T47D (cell line): ENCODE measurements at places on chromosomes 11 and 22.
A peak's percentile ranks its signal among the peaks of the same experiment; 100 is the strongest.

GRCh38 chr11:128234143-128234542 lies 353.2 kb downstream of the ETS1 start:
- DNase-seq, result no peak

GRCh38 chr11:17703951-17704350 lies 15.4 kb upstream of the MYOD1 start:
- DNase-seq, result peak; percentile 65

DNA sequence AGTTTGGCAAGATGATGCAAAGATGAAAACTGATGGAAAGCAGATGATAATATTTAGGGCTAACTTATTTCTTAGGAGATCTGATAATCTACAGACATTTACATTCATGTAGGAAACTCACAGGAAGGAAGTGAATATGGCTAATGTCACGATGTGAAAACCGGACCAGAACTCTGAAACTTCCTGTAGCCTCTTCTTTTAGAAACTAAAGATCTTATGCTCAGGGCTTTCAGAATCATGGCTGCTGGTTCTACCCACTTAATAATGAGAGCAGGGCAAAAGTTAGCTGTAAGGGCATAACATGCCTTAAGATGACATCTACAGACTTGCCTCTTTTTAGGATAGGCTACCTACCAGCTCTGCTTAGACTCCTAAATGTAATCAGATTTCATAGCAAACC lies 15.2 kb downstream of the CPSF7 start:
- no peak for DNase-seq

GRCh38 chr11:60127311-60127811 lies 38.9 kb downstream of the MS4A2 start:
- no peak for DNase-seq

- DNase-seq, result no peak
Observed at GRCh38 chr11:35304386-35304775, 115.0 kb downstream of the SLC1A2 start.

GRCh38 chr11:80415580-80415979 lies 974.8 kb upstream of the TENM4 start:
- no peak for DNase-seq

DNA sequence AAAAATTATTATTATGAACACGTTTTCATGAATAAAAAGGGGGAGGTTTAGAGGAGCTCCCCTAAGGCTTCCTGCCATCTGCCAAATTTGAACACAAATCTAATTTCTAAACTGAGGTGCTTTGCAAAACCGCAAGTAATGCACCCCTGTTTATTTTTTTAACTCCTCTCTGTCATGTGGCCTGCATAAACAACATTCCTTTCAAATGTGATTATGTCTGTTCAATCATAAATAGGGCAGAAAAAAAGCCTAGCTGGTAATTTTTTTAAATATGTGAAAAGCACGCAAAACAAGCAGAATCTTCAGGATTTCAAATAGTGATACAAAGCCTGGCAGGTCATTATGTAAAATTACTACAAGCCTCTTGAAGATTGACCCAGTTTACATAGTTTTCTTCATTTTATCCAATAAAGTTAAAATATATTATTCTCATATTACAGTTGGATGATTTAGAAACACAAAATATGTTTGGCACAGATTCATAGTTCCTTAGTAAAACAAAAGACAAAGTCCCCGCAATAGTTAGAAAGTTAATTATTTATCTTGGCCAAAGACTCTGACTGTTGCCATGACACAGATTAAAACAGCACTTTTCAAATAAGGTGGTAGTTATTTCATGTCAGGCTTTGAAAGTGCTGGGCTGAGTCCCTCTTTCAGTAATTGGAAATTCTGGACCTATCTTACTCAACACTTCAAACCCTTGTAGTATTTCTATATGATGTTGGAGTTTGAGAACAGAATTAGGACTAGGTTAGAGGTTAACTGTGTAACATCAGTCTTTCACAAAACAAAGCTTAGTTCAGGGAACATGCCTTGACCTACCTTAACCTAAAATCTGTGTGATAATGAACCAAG lies 200.3 kb upstream of the MPPED2 start:
- no peak for DNase-seq

DNA sequence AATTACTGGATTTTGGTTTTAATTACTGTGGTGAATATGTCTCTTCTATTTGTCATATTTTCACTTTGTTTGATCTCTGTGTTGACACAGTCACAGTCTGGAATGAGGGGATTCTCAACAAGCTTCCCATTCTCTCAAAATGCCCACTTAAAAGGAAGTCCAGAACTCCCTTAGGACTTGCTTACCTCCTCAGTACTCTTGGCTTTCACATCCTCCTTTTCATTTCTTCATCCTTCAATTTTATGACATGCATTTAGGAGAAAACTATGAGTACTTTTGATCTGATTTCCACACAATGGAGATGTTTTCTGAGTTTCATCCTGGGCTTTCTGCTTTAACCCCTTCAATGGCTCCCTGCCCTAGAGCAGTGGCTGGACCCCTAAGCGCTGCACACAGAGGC lies 49.3 kb upstream of the FLI1 start:
- peak; percentile 25 for DNase-seq

DNA sequence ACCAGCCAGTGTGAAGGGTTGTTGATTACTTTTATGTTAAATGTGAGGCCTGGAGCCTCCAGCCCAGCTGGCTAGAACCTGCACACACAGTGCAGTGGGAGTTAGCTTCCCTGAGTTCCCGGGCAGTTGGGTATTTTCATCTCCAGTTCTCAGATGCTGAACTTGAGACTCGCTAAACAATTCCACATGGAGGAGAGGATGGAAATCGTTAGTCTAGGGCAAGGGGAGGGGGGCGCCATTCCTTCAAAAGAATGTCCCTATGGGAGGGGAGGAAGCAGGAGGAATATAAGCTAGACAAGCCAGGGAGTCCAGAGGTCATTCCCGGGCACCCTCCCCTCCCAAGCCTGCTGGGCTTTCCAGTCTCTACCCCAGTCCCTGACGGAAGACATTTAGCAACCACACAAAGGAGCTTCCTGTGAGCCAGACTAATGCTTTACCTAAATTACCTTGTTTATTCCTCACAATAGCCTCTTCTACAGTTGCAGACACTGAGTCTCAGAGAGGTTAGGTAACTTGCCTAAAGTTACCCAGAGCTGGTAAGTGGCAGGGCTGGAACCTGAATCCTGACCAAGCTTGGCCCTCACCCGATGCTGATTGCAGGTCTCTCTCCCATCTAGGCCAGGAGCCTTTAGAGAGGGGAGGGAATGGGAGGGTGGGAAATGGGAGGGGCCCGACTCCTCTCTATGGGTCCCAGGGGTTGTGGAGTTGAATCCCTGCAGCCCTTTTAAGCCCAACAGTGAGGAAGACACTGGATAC lies 1.9 kb upstream of the TSKU start:
- DNase-seq, result no peak

- DNase-seq, result no peak
Observed at GRCh38 chr22:49783036-49783746, 44.5 kb downstream of the BRD1 start.

GRCh38 chr11:59009661-59010060 lies 70.4 kb downstream of the GLYATL1 start:
- no peak for DNase-seq

- no peak for DNase-seq
Observed at GRCh38 chr11:120704256-120704750, 192.8 kb downstream of the GRIK4 start.

DNA sequence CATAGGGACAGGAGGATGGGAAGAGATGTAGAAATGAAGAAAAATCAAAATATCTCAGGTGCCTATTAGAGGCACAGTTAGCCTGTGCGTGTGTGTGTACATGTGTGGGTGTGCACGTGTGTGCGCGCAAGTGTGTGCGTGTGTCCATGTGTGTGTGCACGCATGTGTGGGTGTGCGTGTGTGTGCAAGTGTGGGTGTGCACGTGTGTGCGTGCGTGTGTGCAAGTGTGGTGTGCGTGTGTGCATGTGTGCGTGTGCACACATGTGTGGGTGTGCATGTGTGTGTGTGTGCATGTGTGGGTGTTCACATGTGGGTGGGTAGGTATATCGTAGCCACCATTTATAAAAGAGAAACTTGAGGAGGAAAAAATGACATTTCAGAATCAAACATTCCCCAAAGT lies 9.4 kb downstream of the CRYBB2 start:
- DNase-seq, result no peak

DNA sequence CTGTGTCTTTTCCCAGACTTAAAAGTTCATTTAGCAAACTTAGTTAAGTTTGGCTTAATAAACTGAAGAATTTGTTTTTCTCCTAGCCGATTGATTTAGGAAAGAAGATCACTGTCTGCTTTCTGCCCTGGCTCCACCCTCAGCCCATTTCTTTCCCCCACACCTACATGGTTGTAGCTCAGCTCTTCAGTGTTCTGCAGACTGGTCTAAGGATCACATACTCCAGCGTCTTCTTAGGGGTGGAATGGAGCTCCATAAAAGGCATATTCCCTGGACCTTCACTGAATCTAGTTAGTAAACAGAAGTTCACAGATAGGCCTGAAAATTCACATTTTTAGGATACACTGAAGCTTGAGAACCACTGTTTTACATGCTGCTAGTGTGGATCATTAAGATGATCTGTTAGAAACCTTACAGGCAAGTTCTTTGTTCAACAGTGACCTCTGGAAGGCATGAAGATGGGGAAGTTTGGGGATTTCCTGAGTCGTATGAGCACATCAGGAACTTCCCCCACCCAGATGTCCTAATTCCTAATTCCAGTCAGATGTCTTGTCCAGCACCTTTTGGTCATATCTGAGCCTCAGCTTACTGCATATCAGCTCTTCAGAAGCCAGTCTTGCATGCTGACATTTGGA lies 16.8 kb downstream of the PIWIL4 start:
- DNase-seq, result no peak

- DNase-seq, result no peak
Observed at GRCh38 chr11:29564486-29564885, 452.3 kb downstream of the KCNA4 start.

DNA sequence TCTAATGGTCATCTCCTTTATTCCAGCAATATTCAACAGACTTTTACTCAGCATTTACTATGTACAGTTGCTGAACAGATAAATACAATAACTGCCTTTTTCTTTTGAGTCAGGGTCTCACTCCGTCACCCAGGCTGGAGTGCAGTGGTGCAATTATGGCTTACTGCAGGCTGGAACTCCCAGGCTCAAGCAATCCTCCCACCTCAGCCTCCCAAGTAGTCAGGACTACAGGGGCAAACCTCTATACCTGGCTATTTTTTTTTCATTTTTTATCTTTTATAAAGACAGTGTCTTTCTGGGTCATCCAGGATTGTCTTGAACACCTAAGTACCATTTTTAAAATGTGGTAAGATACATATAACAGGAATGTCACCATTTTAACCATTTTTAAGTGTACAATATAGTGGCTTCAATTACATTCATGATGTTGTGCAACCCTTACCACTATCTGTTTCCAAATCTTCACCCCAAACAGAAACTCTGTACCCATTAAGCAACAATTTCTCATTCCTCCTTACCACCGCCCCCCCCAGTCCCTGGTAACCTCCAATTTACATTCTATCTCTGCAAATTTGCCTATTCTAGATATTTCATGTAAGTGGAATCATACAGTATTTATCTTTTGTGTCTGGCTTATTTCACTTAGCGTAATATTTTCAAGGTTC lies 67.8 kb downstream of the MIAT start:
- DNase-seq, result no peak

- no peak for DNase-seq
Observed at GRCh38 chr11:2554338-2555207, 109.8 kb downstream of the KCNQ1 start.

GRCh38 chr11:14471127-14471526 lies 28.5 kb downstream of the COPB1 start:
- DNase-seq, result no peak

DNA sequence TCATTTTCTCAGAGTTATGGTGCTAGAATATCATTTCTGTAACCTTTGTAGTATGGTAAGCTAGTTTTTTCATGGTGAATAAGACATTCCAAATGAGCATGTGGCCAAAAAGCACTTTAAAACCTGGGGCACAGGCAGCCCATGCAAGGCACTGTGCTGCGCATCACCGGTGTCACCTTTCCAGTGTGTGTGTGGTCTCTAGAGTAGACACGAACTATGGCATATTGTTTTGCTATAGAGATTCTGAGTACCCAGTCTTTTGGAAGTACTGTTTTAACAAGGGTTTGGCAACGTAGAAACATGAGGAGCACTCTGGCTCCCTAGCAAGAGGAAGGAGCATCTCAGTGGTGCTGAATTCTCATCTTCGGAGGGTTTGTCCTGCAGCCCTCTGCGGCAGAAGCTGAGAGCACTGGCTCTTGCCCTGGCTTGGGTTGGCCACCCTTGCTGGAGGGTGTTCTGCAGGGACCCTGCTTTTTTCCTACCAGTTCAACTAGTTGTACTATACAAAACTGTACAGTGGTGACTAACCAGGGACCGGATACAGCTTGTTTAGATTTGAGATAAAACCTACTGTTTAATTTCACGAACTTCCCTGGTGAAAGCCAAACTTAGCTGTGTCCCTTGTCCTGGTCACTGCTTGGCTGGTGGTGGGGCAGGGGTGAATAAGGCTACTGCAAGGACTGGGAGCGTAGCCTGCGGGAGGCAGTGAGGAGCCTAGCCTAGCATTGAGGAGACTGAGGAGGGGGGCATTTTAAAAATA lies 135.7 kb downstream of the ATXN10 start:
- no peak for DNase-seq

GRCh38 chr11:40287916-40288803 lies 1171.3 kb downstream of the LRRC4C start:
- no peak for DNase-seq

GRCh38 chr11:75955443-75955842 lies 140.4 kb downstream of the UVRAG start:
- no peak for DNase-seq
